T-helper 2 cell (primary cell): ENCODE measurements at places on chromosomes 4 and X.

GRCh38 chr4:45484740-45485139, 639.1 kb downstream of the GABRG1 start:
- DNase-seq: no peak

- no peak for DNase-seq
Observed at GRCh38 chr4:41318839-41319530, 62.3 kb downstream of the UCHL1 start.

DNA sequence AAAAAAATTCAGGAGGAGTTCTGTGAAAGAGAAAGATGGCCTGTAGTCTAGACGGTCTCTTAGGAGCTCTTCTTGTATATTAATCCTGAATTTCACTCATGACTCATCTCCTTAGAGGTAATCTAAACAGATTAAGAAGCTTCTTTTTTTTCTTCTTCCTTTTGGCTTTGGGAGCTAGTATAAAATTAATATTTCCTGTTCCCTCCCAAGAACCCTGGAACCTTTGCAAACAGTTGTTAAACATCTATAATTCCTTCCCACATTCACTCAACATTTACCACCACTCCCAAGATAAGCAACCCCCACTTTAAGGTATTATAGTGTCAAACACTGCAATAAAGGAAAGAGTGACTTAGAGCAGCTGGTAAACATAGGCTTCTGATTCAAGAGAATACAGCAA, 146.4 kb upstream of the EDNRA start:
- DNase-seq: no peak

DNA sequence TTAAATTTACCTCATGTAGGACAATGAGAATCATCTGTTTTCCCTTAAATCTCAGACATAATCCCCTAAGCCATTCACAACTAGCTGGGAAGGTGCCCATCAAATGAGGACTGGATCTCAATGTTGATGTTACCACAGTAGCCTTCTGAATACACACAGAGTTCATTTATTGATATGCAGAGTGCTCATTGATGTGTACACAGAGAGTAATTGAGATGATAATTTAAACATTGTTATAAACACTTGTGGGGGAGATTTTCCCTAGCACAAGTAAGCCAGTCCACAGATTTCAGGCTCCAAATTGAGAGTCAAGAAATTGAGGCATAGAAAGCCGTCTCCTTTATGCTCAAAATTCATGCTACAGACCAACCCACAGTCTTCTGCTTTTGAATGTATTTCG, 273.4 kb upstream of the TRPC5 start:
- DNase-seq: no peak

DNA sequence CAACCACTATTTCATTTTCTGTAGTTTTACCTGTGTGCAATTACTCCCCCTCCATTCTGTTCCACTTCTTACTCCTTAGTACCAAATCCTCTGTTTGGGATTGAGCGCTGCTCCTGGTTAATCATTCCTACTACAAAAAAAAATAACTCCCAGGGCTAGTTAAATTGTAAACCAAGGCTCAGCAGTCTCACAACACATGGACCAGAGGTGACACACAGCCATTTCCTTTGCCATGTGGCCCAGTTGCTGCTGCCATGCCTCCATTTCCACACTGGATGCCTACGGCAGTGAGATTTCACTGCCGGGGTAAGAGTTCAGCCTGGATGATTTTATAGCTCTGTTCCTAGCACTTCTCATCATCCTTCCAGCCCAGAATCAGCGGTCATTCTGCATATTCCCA, 107.2 kb downstream of the AKAP4 start:
- no peak for DNase-seq

GRCh38 chr4:124188595-124188994, 523.9 kb downstream of the ANKRD50 start:
- no peak for DNase-seq

- no peak for DNase-seq
Observed at GRCh38 chr4:174217273-174218126, 66.0 kb downstream of the FBXO8 start.

GRCh38 chrX:64976673-64977040, 407 bp upstream of the ZC4H2 start:
- DNase-seq: no peak

GRCh38 chrX:117539090-117539418, 577.6 kb downstream of the KLHL13 start:
- no peak for DNase-seq

DNA sequence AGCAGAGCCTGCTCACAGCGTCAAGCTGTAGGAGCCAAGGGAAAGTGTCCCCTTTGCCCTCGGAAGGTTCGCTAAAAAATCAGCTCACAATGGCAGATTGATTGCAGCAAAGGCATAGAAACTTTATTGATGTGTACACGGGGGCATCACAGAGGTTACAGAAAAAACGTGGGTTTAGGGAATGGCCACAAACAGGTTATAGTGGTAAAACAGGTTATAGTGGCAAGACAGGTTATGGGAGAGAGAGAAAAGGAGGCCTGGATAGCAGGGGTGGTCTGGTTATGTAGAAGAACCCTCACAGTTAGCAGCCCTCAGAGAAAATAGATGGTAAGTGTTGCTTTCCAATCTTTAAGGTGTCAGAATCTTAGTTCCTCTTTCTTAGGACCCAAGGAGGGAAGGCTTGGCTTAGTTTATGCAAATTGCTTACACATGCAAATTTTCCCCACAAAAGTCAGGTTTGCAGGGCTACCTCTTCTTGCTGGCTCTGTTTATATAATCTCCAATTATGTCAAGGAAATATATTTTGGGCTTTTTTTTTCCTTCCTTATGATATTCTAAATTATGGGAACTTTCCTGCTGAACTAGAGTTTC, 113.7 kb downstream of the BMP15 start:
- no peak for DNase-seq

DNA sequence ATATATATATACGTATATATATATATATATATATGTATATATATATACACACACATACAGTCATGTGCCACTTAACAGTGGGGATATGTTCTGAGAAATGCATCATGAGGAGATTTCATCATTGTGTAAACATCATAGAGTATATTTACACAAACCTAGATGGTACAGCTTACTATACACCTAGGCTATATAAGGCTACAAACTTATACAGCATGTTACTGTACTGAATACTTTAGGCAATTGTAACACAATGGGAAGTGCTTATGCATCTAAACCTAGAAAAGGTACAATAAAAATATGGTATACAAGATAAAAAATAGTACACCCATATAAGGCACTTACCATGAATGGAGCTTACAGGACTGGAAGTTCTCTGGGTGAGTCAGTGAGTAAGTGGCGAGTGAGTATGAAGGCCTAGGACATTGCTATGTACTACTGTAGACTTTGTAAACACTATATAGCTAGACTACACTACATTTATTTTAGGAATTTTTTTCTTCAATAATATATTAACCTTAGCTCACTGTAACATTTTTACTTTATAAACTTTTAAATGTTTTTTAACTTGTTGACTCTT, 13.2 kb upstream of the CCSER1 start:
- DNase-seq: no peak

DNA sequence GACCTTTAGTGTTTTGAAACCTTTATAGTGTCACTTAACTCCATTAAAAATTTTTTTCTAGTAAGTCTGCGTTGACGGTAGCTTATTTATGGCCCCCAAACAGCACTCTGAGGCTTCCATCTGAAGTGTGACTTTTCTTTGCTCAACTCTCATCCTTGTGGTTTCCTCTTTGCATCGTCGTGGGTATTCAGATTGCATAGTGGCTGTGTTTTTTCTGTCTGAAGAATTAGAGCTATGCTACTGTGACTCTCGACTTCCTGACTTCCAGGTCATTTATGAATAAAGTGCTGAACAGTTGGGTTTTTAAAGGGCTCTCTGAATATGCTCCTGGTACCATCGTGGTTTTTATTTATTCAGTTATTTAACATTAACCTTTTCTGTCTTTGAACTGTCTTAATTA, 44.9 kb downstream of the JADE1 start:
- DNase-seq: peak; percentile 88

DNA sequence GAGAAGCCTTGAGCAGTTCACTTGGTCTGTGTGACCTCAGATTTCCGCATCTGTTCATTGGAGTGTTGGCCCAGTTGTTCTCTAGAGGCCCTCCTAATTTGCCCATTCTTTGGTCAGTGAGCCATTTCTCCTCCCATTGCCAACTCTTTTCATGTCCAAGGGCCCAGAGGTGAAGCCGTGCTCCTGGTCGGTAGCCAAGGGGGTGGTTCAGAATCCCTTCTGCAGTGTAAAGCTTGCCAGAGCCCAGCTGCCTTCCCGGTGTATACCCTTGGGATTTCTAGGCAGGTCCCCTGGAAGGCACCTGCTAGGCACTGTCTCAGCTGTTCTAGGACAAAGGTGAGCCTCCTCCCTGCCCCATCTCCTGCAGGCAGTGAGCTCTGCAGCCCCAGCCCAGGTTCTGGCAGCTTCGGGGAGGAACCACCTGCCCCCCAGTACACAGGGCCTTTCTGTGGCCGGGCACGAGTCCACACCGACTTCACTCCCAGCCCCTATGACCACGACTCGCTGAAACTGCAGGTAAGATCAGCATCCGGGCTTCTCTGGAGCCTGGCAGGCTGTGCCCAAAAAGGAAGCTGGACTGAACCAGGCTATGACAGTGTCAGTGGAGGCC, 12.3 kb downstream of the SASH3 start:
- DNase-seq: no peak

DNA sequence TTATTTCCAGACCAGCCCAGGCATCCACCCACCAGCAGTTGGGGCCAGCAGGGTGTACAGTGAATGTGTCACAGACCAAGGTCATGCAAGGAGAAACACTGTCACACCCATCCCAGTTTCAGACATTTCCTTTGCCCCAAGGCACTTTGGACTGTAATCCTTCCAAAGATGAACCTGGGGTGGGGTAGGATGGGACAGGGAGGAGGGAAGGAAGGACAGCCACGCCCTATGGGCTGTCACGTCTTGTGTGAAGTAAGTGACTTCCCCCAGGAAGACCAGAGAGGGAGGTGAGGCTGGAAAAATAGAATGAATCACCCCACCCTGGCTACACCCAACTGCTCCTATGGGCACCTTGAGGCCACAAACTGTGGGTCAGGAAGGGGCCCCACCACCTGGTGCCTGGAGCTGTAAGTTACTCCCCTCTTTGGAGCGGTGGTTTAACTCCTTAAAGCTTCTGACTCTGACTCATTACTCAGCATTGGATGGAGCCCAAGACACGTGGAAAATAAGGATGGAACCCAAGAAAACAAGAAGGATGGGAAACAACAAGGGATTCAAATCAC, 349.9 kb upstream of the KLF3 start:
- no peak for DNase-seq

GRCh38 chr4:143183513-143184216, 1.1 kb upstream of the USP38 start:
- no peak for DNase-seq

DNA sequence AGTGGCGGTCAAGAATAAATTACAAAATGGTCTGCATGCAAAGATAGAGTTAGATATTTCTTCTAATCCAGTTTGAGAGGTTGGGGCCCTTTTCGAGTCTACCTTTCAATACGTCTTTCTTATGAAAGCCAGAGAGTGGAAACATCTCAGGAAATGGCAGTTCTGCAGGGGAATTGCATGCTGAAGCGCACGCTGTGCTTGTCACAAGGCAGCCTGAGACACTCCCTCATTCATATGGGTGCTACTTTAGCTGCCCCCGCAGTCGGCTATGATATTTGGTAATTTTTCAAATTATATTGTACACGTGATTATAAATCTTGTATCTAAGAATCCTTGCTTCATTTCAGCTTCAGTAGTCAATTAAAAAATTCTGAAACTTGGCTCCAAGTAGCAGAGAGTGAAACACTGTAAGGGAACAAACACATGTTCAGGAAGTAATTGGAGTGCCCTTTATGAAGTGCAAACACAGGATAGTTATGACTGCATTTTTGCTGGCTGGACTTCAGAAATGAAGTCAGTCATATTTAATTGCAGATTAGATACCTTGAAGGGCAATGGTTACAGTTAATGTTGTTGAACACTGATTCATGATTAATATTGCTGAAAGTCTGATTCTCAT, 145.5 kb upstream of the NAP1L5 start:
- DNase-seq: no peak

GRCh38 chrX:111348429-111348828, 63.6 kb downstream of the DCX start:
- no peak for DNase-seq

DNA sequence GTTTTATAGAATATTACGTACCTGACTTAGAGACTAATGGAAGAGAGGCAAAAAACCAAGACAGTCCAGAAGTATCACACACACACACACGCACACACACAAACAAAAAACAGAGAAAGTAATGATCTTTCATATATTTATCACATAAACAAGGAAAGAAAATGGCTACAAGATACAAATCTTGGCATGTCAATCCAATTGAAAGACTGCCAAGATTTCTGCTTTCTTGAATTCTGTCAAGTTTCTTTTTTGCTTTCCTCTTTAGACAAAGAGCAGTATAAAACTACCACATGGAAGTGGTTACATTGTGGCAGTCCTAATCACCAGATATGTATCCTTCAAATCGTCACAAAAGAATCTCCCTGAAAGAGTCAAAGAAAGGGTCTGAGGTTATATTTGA, 2097.4 kb upstream of the AGA start:
- no peak for DNase-seq

GRCh38 chr4:133720001-133720400, 481.6 kb downstream of the PABPC4L start:
- no peak for DNase-seq

- no peak for DNase-seq
Observed at GRCh38 chr4:26178854-26179253, 142.0 kb upstream of the RBPJ start.

- DNase-seq: no peak
Observed at GRCh38 chrX:20513185-20513584, 246.5 kb upstream of the RPS6KA3 start.

DNA sequence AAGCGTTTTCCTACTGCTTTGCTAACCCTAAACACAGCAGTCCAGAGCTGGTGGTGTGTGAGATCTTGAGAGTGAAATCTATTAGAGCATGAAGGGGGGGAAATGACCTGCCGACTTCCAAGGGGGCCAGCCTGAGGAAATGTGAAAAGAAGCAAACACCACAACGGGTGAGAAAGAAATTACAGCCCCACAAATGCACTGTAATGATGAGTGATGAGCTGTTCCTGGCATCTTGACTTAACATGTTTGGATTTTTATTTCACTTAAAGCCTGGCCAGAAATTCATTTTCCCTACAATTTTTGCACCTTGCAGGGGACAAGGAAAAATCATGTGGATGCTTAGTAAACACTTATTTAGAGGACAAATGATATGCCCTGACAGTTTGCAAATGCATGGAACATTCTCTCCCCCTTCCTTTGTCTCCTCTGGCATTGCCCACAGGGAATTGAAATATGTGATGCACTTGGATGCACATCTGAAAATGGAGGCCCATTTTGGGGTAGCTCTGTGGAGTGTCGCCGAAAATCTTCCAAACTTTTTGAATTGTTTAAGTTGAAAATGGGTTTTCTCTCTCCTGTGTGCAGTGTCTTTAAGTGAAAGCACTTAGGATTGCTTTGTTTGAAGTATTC, 84.3 kb upstream of the TMEM150C start:
- DNase-seq: no peak

- DNase-seq: peak; percentile 35
Observed at GRCh38 chrX:123833387-123833786, 26.5 kb upstream of the XIAP start.

- no peak for DNase-seq
Observed at GRCh38 chr4:23153076-23153475, 460.3 kb downstream of the GBA3 start.
